MV-4-11 (cell line): ENCODE measurements at places on chromosomes 2 and 18.

DNA sequence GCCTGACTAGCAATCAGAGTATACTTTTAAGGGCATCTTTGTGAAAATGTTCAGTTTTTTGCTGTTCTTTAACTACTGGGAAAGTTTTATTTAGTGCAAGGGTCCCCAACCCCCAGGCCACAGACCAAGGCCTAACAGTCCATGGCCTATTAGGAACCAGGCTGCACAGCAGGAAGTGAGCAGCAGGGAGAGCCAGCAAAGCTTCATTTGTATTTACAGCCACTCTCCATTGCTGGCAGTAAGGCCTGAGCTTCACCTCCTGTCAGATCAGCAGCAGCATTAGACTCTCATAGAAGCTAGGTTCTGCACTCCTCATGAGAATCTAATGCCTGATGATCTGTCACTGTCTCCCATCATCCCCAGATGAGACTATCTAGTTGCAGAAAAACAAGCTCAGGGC is 17.1 kb upstream of the NR4A2 start:
- peak; percentile 1 for DNase-seq

GRCh38 chr2:82735336-82735735 is 1723.7 kb downstream of the SUCLG1 start:
- no peak for DNase-seq

- DNase-seq: no peak
Observed at GRCh38 chr2:226794196-226794661, 5.4 kb downstream of the IRS1 start.

DNA sequence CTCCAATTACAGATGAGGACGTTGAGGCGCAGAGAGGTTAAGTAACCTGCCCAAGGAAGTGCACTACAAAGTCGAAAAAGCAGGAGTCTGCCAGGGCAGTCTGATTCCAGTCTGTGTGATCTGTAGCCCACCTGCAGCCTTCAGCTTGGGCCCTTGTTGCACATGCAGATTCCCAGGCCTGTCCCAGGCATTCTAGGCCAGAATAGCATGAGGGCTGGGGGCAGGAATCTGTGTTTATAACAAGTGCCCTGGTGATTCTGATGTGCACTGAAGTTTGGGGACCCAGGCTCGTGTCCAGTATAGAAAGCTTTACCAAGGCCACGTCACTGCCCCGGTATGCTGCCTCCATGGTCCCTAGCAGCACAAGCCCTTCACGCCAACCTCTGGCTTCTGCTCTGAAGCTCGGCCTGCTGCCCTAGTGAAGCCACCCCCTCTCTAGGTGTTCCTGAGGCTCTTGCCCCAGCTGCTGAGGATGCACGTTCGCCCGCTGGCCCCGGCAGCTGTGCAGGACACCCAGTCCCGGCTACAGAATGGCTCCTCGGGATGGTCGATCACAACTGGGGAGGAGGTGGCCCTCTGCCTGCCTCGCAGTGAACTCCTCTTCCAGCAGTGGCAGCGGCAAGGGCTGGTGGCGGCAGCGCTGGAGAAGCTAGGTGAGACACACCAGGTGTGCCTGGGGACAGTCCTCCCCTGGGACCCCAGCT is 4.6 kb downstream of the CHRNG start:
- no peak for DNase-seq

DNA sequence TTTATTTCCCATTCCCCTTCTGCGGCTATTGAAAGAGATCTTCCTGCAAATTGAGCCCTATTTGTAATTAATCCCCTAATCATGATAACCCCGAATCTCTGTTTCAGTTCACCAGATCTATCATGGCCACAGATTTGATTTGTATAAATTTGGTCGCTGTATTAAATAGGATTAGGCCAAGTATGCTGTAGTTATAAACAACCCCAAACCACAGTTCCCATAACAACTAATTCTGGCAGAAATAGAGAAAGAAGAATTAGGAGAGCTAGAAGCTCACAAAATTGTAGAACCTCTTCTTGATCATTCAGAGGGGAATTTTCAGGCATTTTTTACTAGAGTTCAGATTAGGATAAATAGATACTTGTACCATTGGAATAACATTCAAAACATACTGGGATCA is 433.7 kb upstream of the TNP1 start:
- DNase-seq: no peak

GRCh38 chr18:61949946-61950345 is 57.1 kb upstream of the RNF152 start:
- no peak for DNase-seq
